Activated CD8-positive, alpha-beta T cell treated with anti-CD3 and anti-CD28 coated beads, Interleukin-2, amount 10 ng/mL, durations not matched to agents 7 days and 5 days (primary cell): ENCODE measurements at places on chromosomes 13 and 19. TPM values are rescaled to one million over a fixed set of nuclear protein-coding genes. Genes with fewer than 3 reads are reported as not detected.

The CYP4F8 gene
- not detected for total RNA-seq

The PSG3 gene
- total RNA-seq, result not detected

The DOCK6 gene
- total RNA-seq, result 0.13 TPM

The KMT5C gene
- total RNA-seq, result 26.7 TPM

The POU2F2 gene
- 16.3 TPM for total RNA-seq

The SLC25A41 gene
- total RNA-seq, result 0.18 TPM

The SETDB2 gene
- total RNA-seq, result 15.1 TPM

- no peak for DNase-seq
Observed at GRCh38 chr13:32059511-32059984, 28.0 kb downstream of the FRY start.

GRCh38 chr19:41531438-41532311 is 44.3 kb upstream of the CEACAM21 start:
- DNase-seq, result peak; percentile 88

DNA sequence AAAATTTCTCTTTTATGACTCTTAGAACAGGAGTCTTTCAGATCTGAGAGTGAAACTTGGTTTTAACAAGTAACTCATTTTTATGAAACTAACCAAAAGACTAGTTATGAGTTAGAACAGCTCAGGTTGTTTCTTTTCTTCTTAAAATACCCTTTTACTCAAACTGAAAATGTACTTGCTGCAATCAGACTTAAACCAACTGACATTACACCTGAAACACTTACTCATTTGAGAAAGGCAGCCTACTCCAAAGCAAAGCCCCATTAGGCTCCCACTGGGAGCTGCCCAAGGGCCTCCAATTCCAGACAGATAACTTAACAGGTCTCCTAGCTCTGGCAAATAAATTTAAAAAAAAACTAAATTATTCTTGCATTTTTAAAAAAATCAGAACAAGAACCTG is 3.6 kb downstream of the FOXO1 start:
- no peak for DNase-seq

- DNase-seq, result no peak
Observed at GRCh38 chr19:45505996-45506245, 1.4 kb upstream of the VASP start.

DNA sequence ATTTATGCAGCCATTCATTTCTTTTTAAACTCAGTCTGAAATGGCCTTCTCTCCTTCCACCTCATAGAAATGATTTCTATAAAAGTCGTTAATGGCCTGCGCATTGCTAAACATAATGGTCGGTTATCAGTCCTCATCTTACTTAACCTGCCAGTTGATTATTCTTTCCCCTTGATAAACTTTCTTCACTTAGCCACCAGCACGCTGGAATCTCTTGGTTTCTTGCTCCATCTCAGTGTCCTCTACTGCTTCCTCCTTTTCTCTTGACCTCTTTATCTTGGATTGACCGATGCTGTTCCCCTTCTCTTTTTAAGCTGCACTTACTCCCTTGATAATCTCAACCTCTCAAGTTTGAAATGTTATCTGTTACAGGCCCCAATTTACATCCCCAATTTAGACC is 12.2 kb upstream of the CLC start:
- DNase-seq, result no peak

DNA sequence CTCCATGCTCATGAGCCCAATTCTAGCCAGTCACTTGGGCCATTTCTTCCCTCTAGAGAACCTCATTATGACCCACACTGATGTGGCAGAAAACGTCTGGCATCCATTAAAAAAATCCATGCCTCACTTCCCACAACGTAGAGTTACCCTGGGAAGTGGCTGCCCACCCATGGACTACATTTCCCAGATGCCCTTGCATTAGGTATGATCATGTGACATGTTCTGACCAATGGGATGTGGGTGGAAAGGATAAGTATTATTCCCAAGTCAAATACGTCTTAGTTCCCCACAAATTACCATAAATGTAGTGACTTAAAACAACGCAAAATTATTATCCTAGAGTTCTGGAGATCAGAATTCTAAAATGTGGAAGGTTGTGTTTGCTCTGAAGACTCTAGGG is 47.9 kb upstream of the ZNRF4 start:
- no peak for DNase-seq

DNA sequence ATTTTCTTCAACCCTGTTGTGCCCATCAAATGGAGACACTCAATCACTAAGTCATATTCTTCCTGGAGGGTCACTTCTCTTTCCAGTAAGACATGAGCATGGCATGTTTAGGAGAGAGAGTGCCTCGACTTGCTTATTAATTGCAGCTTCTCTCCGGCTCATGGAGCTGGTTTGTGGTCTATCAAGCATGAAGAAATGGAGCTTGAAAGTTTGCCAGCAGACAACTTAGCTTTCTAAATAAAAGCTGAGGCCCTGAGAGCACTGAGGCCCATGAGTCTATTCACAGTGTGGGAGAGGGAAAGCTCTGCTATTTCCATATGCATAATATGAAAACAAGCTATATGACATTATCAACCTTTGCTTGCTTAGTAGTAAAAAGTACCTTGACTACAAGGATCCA is 378.5 kb downstream of the FGF9 start:
- no peak for DNase-seq

DNA sequence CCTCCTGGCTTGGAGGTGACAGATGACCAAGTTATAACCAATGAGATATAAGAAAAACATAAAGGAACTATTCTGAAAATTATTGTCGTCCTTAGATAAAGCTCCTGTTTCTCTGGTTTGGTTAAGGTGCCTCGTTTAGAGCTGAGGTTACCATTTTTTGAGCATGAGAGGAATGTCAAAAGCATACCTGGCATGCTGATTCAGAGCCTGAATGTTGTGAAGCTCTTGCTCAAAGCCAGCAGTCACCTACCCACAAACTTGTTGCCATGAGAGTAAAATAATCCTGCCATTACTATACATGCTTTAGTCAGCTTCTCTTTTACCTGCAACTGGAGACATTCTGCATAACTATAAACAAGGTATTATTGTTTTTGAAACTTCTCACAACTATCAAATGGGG is 1116.2 kb downstream of the DIAPH3 start:
- no peak for DNase-seq

DNA sequence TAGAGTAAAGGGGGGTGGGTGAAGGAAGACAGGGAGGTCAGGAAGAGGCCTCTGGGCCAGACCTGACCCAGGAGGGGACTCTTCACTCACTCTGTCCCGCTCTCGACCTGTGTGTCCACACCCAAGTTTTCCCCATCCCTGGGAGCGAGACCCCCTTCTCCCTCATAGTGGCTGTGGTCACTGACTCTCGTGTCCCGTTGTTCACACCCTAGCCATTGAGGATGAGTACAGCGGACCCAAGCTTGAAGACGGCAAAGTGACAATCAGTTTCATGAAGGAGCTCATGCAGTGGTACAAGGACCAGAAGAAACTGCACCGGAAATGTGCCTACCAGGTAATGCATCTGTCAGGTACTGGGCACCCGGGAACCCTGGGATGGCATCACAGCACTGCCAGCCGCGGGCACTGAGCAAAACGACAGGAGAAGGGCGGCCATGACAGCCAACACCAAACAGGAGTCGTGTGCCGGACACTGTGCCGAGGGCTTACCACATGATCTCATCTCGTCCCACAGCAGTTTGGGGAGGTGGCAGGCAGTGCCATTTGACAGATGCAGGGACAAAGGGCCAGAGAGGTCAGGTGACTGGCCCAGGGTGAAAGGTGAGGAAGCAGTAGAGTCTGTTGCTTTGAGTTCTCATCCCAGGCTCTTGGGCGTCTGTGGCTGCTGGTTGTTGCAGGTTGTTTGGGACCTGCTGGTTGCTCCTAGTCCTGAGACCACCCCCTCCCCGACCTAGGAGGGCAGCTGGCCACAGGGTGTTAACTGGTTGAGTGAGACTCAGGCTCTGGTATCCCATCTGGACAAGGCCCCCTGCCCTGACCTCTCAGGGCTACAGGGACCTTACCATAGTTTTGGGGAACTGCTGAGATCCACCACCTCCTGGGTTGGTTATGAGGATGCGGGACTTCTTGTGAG is 29.6 kb downstream of the PPP5C start:
- DNase-seq, result no peak

DNA sequence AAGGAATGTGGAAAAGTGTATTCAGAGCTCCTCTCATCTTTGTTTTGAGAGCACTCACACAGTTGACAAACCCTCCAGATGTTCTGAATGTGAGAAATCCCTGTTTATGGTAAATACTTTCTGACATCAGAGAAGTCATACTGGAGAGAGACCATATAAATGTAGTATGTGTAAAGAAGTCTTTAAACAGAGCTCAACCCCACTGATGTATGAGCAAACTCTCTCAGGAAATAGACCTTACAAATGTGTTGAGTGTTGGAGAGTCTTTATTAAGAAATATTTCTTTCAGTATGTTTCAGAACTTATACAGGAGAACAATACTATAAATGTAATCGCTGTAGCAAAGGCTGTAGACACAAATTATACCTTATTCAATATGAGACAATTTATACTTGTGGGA is 15.7 kb upstream of the ZNF329 start:
- no peak for DNase-seq

DNA sequence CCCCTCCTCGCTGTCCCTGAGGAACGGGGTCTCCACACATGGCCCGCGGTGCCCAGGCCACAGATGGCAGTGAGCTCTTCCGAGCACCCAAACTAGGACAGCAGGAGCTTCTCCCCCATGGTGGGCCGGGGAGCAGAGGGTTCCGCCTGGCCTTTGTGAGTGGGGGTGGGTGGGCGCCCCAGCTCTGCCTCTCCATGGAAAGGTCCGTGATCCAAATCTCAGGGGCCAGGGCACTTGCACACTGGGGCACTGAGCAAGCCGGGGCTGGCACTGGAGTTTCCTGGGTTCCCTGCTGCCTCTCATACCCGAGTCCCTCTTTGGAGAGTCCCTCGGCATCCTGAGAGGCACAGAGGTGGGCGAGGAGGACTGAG is 2.2 kb upstream of the DIRAS1 start:
- DNase-seq, result no peak

- peak; percentile 46 for DNase-seq
Observed at GRCh38 chr13:48126944-48127830, 32.3 kb upstream of the MED4 start.
